Heart right ventricle (tissue), 16 donors: ENCODE measurements at places on chromosomes 5 and 9. TPM values are rescaled to one million over a fixed set of nuclear protein-coding genes. Genes with fewer than 3 reads are reported as not detected.

The PCDHA12 gene
- total RNA-seq = not detected

GRCh38 chr5:171825051-171825450 is 39.4 kb downstream of the SMIM23 start:
- DNase-seq = no peak

DNA sequence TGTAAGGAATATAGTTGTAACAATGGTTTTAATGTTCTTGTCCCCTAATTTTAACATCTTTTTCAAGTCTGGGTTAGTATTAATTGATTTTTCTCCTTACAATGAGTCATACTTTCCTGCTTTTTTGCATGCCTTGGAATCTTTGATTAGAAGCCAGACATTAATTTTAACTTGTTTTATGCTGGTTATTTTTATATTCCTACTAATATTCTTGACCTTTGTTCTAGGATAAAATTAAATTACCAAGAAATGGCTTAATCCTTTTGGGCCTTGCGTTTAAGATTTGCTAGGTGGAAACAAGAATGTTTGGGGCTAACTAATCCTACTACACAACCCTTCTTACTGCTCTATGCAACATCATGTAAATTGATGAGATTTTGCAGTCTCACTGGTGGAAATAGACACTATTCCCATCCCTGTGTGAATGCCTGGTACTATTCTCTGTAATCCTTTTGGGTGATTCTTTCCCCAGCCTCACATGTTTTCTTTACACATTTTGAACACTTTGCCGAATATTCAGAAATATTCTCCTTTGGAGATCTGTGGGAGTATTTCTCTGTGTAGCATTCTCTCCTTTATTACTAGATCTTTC is 47.2 kb downstream of the ZCCHC7 start:
- no peak for DNase-seq

The PCDHB8 gene
- total RNA-seq = 1.7 TPM

DNA sequence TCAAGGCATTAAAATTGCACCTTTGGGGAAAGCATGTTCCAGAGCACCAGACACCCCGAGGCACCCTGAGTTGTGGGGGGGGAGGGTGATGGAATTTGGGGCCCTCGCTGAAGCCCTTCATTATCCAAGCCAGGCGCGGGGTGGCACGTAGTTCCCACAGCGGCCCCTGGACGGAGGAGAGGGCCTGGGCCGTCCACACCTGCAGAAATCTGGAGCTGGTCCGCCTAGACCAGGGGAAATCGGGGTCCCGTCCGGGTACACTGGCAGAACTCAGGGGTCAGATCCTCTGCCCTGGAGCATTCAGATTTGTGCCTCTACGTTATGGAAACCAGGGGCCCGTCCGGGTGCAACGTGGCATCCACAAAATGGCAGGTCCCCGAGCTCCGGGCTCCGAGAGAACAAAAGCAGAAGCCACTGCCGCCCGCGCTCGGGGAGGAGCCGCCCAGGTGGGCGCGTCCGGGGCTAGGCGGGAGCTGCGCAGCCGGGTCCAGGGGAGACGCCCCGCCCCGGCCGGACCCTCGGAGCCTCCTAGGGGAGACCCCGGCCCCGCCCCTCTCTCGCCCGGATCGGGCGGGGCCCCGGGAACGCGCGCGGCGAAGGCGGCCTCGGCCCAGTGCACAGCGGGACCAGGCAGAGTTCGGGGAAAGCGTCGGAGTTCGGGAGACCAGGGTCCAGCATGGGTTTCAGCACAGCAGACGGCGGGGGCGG is at the start of gene PLEKHG4B:
PLEKHG4B (plus strand) TSS at position 613 of the 708 bp plus-strand sequence; CDS start at position 677, 64 bp downstream.
- no peak for DNase-seq

The SOWAHA gene
- total RNA-seq = not detected

GRCh38 chr9:97794666-97795065 is 58.4 kb upstream of the FOXE1 start:
- DNase-seq = no peak

DNA sequence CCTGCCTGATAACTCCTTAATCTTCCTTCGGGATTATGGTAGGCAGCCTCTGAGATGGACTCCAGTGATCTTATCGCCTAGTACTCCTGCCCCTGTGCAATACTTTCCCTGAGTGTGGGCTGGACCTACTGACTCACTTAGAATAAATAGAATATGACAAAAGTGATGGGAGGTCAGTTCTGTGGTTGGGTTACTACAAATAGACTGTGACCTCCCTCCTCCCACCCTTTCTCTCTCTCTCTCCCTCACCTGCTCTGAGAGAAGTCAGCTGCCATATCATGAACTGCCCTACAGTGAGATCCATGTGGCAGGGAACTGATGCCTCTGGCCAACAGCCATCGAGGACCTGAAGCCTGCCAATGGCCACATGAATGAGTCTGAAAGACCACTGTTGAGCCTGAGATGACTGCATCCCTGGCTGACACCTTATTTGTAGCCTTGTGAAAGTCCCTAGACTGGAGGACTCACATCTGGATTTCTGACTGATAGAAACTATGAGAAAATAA is 31.7 kb downstream of the NRG2 start:
- peak; percentile 63 for DNase-seq

The HAVCR1 gene
- not detected for total RNA-seq

DNA sequence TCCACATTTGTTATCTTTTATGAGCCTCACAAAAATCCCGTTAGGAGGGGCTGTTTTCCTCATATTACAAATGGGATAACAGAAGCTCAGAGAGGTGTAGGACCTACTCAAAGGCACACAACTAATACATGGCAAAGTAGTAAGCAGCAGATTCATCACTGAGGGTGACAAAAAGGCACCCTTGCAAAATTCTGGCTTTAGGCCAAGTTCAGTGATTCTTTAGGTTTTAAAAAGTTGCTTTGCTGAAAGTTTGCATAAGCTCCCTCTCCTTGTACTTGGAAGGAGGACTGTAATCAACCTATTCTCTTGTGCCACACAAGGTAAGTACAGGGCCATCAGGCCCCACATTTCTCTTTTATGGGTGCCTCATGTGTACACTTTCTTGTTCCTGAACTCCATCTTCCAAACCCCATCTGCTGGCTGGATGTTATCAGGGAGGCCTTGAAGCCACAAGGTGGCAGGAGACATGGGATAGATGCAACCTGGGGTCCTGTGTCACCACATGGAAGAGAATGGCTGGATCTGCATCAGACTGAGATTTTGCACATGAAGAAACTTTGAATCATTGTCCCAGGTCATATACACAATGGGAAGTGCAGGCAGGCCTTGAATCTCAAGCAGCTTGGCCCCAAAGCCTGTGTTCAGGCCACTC is 311.6 kb downstream of the MSX2 start:
- DNase-seq = no peak

The AMBP gene
- not detected for total RNA-seq

GRCh38 chr9:108552459-108553040 is 303.2 kb downstream of the ACTL7B start:
- DNase-seq = no peak

DNA sequence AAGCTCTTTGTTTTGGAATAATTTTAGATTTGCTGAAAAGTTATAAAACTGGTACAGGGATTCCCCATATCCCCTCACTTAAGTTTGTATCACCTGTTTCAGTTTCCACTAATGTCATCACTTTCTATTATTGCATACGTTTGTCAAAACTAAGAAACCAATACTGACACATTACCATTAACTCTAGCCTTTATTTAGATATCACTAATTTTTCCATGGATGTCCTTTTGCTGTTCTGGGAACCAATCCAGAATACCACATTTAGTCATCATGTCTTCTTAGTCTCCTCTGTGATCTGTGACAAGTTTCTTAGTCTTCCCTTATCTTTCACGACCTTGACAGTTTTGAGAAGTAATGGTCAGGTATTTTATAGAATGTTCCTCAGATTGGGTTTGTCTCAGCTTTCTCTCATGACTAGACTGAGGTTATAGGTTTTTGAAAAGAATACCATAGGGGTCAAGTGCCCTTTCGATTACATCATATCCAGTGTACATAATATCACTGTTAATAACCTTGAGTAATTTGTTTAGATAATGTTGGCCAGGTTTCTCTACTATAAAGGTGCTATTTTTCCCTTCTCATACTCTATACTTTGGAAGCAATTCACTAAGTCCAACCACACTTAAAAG is 51.9 kb upstream of the NMUR2 start:
- DNase-seq = no peak

The LURAP1L gene
- total RNA-seq = 1.7 TPM

DNA sequence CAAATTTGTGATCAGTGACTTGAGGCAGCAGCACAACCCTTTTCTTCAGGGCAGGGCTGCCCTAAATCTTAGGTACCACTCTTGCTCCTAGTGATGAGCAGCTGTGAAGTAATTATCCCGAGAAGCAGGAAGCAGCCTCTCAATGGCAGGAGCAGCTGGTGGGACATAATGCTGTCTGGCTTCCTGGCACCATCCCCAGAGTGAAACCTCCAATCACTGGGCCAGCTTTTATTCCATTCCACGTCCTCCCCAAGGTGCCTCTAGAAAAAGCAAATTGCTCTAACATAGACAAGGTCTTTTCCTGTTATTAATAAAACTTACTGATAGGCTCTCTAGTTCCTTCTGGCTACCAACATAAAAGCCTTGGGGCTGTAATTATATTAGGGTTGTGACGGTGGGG is 154.0 kb downstream of the FRMD3 start:
- DNase-seq = no peak

- no peak for DNase-seq
Observed at GRCh38 chr5:403995-404394, 39.0 kb upstream of the EXOC3 start.

GRCh38 chr5:57582578-57583070 is 100.0 kb upstream of the ACTBL2 start:
- DNase-seq = no peak

DNA sequence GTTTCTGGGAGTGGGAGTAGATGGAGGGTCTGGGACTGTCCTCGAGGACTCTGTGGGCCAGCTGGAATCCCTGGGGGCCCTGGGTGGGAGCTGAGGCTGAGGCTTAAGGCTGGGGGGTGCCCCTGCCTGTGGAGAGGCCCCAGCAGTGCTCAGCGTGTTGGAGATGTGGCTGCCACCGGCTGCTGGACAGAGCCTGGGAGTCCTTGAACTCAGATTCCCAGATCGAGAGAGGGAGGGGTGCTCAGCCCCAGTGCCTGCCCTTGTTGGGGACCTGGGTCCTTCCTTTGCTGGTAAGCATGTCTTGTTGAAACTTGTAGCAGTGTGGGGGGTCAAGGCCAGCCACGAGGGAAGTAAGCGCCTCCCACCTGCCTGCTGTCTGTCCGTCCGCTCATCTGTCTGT is 10.7 kb downstream of the RXRA start:
- DNase-seq = no peak

DNA sequence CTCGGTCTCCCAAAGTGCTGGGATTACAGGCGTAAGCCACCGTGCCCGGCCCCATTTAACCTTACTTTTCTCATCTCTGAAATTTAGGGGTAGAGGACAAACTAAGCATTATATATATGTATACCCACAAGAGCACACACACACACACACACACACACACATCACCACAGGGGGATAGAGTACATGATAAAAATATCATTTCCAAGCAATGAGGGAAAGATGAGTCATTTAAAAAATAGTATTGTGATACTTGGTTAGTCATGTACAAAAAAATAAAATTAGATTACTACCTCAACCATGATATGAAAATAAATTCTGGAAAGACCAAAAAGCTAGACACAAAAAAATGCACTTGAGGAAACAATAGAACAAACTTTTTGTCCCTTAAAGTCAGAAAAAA is 67.2 kb downstream of the CDH18 start:
- DNase-seq = no peak

GRCh38 chr5:148750614-148751013 is 75.8 kb upstream of the ADRB2 start:
- DNase-seq = no peak

DNA sequence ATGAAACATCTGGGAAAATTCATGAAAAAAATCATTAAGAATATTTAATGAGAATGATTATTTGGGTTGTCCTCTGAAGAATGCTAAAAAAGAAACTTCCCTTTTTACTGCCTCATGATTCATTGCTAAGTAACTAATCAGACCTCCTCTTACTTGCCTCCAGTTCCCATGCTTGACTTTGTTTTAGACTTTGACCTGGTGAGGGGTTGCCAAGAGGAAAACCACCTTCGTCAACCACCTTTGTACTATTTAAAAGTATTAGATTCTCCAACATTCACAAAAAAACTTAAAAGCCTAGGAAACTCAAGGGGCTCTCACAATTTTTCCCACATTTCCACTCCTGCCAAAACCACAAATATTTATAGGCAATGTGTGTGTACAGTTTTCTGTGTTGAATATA is 115.2 kb upstream of the ST8SIA4 start:
- DNase-seq = no peak

The PCDHA11 gene
- not detected for total RNA-seq

The ZNF189 gene
- total RNA-seq = 28.0 TPM

The SPINK5 gene
- total RNA-seq = 0.14 TPM

DNA sequence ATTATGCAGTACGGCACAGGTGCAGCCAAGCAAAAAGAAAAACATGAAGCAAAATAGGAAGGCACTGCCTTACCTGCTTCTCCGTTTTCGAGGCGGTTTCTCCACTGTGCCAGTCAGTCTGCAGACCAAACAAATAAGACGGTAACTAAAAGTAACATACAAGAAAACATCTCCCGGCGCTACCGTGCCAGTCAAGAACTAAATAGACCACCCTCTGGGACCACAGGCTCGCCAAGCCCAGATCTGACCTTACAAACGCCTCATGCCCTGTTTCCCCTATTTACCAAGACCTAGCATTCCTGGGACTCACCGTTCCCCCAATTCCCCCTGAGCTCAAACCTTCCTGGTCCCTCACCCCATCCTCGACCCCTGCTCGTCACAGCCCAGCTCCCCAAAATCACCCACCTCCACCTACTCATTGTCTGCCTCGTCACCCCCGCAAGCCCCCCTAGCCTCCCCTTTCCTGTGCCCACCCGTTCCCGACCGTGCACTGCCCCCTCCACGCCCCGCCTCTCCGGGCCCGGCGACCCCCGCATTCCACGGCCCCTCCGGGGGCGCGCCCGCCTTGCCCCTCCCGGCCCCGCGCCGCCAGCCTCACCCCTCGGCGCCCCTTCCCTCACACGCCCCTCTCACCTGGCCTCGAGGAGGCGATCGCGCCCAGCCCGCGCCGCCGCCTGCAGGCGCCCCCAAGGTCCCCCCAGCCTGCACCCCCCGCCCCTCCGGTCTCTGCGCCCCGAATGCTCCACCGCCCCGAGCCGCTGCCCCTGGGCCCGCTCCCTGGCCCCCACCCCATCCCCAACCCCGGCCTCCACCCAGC is 560 bp downstream of the SCAI start:
- DNase-seq = peak; percentile 4

The PCDHB10 gene
- total RNA-seq = 1.1 TPM
